ENCODE measurements at places on chromosomes 16 and 17.

GRCh38 chr16:75217389-75217851 lies 1.4 kb upstream of the CTRB1 start:
- DNase-seq = no peak

GRCh38 chr17:79746889-79747507 lies 16.3 kb downstream of the ENPP7 start:
- no peak for DNase-seq

DNA sequence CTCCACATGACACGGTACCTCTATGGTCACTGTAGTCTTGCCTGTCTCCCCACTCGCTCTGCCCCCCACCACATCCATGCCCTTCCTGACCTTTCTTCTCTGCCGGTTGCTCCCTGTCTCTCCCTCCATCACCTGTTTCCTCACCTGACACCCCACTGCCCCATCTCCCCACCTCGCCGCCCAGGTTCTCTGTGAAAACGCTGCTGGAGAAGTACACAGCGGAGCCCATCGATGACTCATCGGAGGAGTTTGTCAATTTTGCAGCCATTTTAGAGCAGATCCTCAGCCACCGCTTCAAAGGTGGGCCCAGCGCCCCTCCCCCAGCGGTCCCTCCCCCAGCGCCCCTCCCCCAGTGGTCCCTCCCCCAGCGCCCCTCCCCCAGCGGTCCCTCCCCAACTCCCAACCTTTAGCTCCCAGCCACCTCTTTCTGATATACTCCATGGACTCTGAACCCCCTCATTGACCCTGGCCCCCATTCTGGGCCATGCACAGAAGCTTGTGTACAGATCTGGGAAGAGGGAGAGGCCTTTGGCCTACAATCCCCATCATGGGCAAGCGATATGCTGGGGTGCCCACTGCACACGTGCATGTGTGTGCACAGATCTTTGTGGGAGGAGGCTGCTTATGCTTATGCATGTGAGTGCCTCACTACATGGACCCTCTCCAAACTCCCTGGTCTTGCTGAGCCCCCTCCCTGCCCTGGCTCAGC lies 4.1 kb downstream of the RUNDC3A start:
- DNase-seq = no peak

DNA sequence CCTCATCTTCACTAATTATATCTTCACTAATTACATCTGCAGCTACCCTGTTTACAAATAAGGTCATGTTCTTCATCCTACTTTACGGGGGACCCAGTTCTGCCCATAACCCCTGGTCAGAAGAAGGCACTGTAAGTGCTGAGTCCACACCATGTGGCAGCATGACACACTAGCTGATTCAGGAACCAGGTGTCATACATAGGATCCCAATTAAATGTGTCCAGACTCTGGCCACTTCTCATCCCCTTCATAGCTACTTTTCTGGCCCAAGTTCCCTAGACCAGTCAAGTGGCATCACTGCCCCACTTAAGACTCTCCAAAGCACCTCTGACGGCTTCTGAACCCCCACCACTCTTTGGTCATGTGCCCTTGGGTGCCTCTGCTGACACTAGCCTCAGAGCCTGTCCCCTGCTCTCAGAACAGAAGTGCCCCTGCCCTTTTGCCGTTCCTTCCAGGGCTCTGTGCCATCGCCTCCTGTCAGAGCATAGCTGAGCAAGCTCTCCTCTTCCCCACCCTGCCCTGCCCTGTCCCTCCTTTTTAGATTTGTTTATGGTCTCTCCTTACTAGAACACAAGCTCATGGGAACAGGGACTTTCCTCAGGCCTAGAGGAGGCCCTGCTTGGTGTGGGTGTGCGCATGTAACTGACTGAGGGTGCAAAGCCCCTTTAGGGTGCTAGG lies 61.1 kb downstream of the B9D1 start:
- DNase-seq = no peak

DNA sequence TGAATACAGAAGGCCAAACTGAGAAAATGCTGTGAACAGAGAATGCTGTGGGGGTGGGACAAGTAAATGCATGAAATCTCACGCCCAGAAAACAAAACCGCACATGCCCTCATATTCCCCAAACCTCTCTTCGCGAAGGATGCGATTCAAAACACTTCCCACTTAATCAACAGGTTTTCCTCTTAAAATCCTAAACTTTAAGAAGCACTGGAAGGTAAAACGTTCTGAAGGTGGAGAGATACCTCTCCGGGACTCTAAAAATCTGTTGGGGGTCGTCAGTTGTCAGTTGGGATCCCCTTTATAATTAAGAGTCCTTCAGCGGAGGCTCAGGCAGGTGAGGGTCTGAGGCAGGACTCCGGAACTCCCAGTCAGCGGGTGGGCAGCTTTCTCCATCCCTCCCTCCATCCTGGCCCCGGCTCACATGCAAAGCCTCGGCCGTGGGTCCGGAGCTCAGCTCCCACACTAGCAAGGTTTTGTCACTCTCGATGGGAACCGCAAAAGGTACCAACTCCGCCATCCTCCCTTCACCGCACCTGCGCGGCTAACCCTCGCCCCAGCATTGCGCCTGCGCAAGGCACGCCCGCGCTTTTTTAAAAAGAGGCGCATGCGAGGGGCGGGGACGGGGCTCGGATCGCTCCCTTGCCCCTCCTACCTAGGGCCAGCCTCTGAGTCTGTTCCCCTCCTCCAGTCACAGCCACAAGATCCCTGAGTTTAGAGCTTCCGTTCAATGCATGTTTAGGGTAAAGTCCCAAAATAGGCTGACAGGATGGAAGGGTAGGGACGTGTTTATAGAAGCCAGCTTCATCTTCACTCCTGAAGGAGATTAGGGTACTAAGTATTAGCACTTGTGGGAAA lies at the start of gene RDM1:
RDM1 (minus strand) TSS at position 563 of the 855 bp plus-strand sequence; CDS start at position 517, 46 bp downstream.
- peak; percentile 82 for DNase-seq

DNA sequence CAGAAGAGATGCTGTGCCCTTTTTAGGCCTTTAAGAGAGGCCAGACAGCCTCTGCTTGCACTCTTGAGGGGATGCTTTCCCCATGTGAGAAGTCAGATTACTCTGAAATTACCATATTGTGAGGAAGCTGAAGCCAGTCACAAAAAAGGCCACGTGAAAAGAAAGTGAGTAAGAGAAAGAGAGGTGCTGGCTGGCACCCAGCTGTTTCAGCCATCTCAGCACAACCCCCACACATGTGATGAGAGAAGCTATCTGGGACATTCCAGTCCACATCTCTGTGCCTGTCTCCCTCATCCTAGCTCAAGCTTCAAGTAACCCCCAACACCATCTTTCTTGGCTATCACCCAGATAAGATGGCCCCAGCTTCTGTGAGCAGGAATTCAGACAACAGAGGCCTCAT lies 131.4 kb downstream of the HS3ST2 start:
- DNase-seq = no peak

- no peak for DNase-seq
Observed at GRCh38 chr16:11138769-11139325, 117.2 kb downstream of the SOCS1 start.
